ENCODE measurements at places on chromosomes 7 and 10.

- DNase-seq: peak; percentile 97
These were observed 34.3 kb downstream of the TET1 start for GRCh38 chr10:68594405-68594804.

GRCh38 chr10:128150045-128150493, 23.8 kb upstream of the MKI67 start:
- DNase-seq: peak; percentile 69

GRCh38 chr10:90319188-90319914, 538.5 kb downstream of the HTR7 start:
- peak; percentile 81 for DNase-seq

GRCh38 chr7:105643384-105643783, 62.1 kb upstream of the EFCAB10 start:
- DNase-seq: no peak

- no peak for DNase-seq
These were observed 73.5 kb upstream of the EEPD1 start for GRCh38 chr7:36079446-36080025.

- no peak for DNase-seq
These were observed 9.9 kb upstream of the FAM107B start for GRCh38 chr10:14784459-14785055.

- no peak for DNase-seq
These were observed 317.2 kb upstream of the AOAH start for GRCh38 chr7:37041461-37041860.

- no peak for DNase-seq
These were observed 6.7 kb downstream of the SKIDA1 start for GRCh38 chr10:21518641-21519396.

- DNase-seq: no peak
These were observed 24.0 kb downstream of the SLC25A13 start for GRCh38 chr7:96297876-96298275.

DNA sequence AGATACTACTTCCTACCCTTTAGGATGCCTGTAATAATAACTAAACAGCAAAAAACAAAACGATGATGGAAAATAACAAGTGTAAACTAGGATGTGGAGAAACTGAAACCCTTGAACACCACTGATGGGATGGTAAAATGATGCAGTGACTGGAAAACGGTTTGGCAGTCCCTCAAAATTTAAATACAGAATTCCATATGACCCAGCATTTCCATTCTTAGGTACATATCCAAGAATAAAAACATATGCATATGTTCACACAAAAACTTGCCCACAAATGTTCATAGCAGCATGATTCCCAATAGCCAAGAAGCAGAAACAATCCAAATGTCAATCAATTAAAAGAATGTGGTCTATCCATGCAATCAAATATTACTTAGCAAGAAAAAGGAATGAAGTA, 25.8 kb downstream of the SMURF1 start:
- DNase-seq: no peak

DNA sequence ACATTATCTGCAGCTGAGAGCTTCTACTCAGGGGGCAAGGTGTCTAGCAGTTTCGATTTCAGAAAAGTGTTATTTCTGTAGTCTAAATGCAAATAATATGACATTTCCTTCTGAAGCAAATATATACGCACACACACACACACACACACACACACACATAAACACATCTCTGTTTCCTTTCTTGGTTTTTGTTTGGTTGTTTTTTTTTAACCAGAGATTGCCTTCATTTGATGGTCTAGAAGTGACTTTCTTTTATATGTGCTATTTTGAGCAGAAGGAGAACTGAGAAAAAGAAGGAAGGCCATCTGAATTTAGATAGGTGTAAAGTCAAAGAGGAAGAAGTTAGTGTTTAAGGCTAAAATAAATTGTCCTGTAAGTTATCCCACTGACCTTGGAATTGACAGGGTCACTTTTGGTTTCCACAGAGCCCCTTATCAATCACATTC, 142.2 kb downstream of the TRIL start:
- DNase-seq: no peak

GRCh38 chr7:5354460-5355232, 69.0 kb downstream of the TNRC18 start:
- DNase-seq: peak; percentile 79

DNA sequence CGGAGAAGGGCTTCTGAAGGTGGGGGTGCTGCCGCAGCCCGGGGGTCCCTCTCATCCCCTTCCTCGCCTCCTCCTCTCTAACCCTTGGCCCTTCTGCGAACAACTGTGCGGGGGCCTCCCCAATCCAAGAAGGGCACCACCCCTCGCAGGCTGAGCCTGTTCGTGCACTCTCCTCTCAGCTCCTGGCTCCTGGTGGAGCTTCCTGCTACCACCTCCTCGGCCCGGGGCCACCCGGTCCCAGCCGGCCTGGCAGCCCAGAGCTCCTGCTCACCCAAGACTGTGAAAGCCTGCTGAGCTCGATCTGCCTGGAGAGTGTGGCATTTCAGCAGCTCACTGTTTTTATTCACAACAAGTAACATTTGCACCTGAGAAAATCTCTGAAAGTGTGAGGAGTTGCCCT, 2.4 kb downstream of the ADGRA1 start:
- DNase-seq: no peak

GRCh38 chr10:50917486-50917885, 32.1 kb upstream of the A1CF start:
- DNase-seq: peak; percentile 38

GRCh38 chr7:93150200-93150835, 2.1 kb upstream of the SAMD9L start:
- DNase-seq: peak; percentile 4

GRCh38 chr7:107744345-107744750, 406 bp downstream of the CBLL1 start:
- no peak for DNase-seq

- no peak for DNase-seq
These were observed 54.0 kb upstream of the RPA3 start for GRCh38 chr7:7772397-7772821.

DNA sequence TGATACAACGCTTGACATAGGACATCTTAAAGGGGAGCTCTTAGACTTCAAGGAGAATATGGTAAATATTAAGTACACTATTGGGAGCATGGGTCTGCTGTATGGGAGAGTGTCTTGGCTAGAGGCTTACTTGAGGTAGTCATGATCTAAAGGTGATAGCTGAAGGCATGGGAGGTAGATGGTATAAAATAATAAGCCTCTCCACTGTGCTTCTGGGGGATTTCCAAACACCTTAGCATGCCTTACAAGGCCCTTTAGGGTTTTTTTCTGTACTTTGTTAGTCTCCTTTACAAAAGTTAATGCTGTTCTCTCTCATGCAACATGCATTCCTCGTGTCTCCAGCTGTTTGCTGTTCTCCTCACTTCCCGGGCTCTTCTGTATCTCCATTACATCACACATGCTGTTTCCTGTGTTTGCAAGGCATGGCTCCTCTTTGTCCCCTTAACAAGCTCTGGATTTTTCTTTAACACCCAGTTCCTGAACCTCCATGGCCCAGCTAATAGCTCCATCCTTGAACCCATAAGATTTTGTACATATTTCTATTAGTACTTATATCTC, 449.7 kb downstream of the AUTS2 start:
- no peak for DNase-seq

DNA sequence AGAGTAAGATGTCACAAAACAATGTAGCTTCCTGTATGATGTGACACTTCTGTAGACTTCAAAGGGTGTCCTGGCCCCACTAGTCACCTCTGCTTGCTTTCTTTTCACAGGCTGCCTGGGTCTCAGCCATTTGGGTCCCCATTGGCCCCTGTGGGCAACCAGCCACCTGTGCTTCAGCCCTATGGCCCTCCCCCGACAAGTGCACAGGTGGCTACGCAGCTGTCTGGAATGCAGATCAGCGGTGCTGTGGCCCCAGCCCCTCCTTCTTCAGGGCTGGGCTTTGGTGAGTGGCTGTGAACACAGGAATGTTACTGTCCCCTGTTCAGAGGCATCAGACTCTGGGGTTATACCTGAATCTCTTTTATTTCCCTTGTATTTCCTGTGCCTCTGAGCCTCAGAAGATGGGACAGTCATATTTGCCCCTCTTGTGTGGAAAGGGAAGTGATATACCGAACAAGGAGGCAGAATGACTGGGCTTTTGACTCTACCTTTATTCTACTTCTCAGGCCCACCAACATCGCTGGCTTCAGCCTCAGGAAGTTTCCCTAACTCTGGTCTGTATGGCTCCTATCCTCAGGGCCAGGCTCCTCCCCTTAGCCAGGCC, 15.4 kb downstream of the SEC24C start:
- DNase-seq: no peak

DNA sequence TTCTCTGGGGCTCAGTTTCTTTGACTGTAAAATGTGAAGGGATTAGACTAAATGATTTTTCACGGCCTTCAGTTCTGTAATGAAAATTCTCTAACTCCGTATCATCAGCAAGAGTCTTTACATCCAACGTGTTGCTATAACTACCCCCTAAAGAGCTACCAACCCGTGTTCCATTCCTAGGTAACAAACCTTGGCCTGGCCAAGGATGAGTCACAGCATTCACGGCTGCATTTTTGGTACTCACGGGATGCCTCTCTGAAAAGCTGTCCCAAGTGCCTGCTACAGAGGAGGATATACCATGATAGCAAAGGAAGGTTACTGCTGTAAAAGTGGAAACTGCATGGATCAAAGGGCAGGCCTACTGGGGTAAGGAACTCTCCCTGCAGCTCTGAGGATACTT, 5.9 kb downstream of the LRRC4 start:
- DNase-seq: no peak

GRCh38 chr7:66114743-66115649, at the start of gene CRCP:
Gene CRCP, plus strand, starts transcription at chr7:66114847. Its CDS starts 116 bp downstream, at chr7:66114963.
- DNase-seq: peak; percentile 87

GRCh38 chr10:20877986-20878983, 18.8 kb downstream of the NEBL start:
- no peak for DNase-seq

DNA sequence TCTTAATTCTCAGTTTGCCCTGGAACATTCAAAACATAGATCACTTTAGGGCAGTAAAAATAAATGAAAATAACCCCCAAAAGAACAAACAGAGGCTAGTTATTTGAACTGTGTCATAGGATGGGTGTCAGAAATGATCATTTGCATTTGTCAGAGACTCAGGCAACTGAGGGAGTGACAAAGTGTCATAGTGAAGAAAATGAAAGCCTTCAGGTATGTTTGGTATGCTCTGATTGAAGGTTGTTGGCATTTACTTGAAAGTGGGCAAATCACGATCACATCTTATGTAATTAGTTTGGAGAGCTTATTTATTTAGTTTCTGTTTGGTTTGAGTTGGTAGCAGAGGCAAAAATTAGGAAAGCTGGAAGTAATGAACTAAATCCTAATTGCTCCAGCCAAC, 880.9 kb downstream of the ANKRD7 start:
- no peak for DNase-seq

DNA sequence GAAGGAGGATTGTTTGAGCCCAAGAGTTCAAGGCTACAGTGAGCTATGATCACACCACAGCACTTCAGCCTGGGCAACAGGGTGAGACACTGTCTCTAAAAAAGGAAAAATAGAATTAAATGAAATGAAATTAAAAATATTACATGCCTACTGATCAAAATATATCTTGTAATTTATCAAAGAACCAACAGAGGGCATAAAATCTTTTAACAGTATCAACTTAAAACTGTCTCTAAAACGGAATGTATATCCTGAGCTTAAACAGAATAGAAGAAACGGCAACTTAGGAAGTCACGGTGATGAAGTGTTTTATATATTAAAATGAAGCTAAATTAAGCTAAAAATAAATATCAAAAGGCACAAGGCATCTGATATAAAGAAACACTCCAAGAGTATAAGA, 78.8 kb downstream of the MTPAP start:
- DNase-seq: peak; percentile 9

DNA sequence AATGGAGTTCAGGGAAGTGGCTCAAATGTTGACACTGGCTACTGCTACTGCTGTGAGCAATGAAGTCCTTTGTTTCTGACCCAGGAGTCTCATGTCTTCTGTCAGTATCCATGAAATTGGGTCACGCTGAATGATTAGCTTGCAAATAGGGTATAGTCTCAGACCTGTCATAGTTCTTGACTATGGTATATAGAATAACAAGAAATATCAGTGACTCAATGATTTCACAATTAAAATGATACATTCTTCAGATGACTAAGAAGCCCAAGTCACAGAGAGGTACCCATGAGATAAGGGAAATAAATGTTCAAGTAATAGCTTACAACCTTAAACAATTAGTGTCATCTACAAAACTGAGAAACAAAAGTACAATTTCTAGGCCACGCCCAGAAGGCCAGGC, 89.3 kb downstream of the LYZL2 start:
- DNase-seq: no peak

- DNase-seq: no peak
These were observed 4.7 kb upstream of the PLXDC2 start for GRCh38 chr10:19811540-19811939.

DNA sequence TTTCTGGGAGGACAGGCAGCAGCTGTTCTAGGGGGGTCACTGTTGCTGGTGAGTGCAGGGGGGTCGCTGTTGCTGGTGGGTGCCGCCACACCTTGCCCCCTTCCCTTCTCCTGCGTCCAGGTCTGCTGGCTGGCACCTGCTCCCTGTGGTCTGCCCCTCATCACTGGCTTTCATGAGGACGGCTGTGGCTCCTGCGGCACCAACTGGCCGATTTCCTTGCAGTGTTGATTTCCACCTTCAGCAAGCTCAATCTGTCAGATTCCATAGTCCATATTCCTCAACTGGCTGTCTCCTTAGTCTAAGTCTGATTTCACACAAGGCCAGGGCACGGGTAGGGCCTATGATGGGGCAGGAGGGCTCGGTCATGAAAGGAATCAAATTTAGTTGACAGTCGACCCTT, 23.4 kb upstream of the GRB10 start:
- no peak for DNase-seq

DNA sequence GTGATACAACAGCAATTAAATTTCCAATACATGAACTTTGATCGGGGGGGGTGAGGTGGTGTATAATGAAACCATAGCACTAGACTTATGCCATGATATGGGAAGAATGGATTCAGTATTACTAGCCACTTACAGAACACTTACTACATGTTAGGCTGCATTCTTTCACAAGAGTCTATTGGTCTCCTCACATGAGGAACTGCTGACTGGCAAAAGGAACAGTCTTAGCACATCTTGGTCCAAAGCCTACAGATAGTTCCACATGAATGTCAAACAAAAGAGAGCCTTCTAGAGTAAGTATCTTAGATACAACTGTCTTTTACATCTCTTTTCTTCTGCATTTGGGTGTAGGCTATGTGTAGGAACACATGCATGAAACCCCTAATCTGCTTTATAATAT, 115.9 kb upstream of the DNAJB12 start:
- no peak for DNase-seq

- no peak for DNase-seq
These were observed 48.4 kb upstream of the GTF2IRD1 start for GRCh38 chr7:74405191-74405898.

GRCh38 chr7:158479021-158479663, 108.5 kb downstream of the PTPRN2 start:
- no peak for DNase-seq

DNA sequence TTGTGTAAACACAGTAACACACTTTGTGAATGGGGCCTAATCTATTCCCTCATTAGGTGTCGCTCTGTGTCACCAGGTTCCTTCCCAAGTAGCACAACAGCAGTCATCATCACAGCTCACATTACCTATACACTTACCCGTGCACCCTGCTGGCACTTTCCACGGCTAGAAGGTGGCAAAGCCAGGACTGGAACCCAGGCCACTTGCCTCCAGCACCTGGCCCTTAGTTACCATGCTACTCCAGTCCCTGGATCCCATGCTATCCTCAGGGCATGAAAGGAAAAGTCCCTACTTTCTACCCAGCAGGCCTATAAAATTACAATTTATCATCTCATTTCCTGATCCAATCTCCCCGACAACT, 18.4 kb downstream of the SMURF1 start:
- no peak for DNase-seq

- DNase-seq: no peak
These were observed 18.1 kb upstream of the ATAD1 start for GRCh38 chr10:87836098-87836497.

All from fibroblast of villous mesenchyme (primary cell).